ENCODE measurements at places on chromosomes 11 and 22.

DNA sequence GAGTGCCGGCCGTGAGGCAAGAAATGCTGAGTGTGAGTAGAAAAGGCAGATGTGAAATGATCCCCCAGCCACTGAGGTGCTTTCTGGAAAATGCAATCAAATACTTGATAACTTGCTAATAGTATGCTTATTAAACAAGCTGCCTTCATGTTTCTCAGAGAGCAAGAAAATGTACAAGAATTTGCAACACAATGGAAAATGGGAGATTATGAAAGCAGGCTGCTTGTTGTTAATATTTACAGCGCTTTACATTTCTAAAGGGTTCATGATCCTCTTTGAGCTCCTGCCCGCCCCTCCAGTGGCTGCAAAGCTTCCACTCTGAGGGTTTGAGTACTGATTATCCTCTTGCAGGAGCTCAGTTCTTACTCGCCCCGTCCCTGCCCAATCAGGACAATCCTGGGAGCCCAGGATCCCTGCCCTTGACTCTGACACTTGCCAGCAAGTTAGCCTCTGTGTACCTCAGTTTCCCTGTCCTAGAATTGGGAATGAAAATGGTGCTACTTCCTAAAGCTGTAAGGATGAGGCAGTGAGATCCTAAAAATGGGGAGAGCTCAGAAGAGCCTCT lies 645.1 kb downstream of the TBC1D22A start:
- no peak for DNase-seq

- no peak for DNase-seq
These were observed 94.0 kb upstream of the APOA1 start for GRCh38 chr11:116931206-116931953.

GRCh38 chr11:113871336-113871735 lies 4.0 kb downstream of the USP28 start:
- no peak for DNase-seq

- DNase-seq, result no peak
These were observed 1.8 kb downstream of the ALKBH8 start for GRCh38 chr11:107563702-107564101.

GRCh38 chr11:15204711-15205110 lies 90.0 kb downstream of the INSC start:
- no peak for DNase-seq

GRCh38 chr22:19968450-19968891 lies 26.9 kb upstream of the TXNRD2 start:
- no peak for DNase-seq

DNA sequence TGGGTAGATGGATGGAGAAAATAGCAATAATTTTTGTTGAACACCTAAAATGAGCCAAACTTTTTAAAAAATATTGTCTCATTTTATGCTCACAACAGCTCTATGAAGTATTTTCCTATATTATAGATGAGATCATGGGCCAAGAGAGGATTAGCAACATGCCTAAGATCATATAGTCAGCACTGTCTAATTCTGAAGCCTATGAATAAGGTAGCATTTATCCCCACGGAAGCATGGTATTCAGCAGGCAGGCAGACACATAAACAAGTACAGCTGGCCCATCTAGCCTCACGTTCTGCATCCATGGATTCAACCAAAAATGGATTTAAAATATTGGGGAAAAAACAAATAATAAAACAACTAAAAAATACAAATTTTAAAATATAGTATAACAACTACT lies 21.9 kb upstream of the RAB30 start:
- no peak for DNase-seq

GRCh38 chr22:28232204-28232603 lies 313.1 kb upstream of the PITPNB start:
- no peak for DNase-seq

DNA sequence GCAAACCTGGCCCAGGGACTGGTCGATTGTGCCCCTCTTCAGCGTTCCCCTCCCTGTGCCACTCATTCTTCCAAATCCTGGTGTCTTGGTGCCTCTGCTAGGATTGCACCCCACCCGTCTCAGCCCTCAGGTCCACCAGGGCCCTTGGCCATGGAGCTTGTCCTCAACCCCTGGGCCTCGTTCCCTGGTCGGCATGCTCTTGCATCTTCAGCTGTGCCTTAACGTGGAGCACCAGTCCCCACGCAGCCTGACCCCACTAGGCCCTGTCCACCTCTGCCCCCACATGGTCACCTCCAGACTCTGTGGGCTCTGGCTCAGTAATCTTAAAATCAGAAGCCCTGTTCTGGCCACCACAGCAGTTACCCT lies 61.1 kb downstream of the OSBP2 start:
- DNase-seq, result no peak
